ENCODE measurements at places on chromosomes 11 and 22.

DNA sequence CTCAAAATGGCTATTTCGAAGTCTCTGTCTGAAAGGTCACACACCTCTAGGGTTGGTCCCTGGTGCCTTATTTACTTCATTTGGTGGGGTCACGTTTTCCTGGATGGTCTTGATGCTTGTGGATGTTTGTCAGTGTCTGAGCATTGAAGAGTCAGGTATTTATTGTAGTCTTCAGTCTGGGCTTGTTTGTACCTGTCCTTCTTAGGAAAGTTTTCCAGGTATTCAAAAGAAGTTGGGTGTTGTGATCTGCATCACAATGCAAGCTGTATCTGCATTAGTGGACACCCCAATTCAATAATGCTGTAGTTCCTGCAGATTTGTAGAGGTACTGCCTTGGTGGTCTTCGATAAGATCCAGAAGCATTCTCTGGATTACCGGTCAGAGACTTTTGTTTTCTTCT, 63.5 kb upstream of the TP53AIP1 start:
- DNase-seq: no peak

DNA sequence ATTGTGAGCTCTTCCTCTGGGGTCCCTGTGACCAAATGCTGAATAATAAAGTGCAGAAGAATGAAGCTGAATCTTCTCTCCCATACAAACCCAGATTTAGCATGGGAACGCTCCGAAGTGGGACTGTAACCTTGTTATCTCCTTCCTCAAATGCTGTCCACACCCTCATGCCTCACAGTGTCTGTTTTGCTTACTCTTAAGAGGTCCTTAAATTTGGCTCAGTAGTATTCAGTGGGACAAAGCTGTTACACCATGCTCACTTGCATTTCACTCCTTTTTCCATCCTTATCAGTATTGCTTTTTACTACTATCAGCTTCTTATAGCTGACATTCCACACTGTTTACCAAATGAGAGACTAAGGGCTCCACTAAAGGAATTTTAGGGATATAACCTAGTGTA, 13.8 kb upstream of the AMOTL1 start:
- DNase-seq: no peak

DNA sequence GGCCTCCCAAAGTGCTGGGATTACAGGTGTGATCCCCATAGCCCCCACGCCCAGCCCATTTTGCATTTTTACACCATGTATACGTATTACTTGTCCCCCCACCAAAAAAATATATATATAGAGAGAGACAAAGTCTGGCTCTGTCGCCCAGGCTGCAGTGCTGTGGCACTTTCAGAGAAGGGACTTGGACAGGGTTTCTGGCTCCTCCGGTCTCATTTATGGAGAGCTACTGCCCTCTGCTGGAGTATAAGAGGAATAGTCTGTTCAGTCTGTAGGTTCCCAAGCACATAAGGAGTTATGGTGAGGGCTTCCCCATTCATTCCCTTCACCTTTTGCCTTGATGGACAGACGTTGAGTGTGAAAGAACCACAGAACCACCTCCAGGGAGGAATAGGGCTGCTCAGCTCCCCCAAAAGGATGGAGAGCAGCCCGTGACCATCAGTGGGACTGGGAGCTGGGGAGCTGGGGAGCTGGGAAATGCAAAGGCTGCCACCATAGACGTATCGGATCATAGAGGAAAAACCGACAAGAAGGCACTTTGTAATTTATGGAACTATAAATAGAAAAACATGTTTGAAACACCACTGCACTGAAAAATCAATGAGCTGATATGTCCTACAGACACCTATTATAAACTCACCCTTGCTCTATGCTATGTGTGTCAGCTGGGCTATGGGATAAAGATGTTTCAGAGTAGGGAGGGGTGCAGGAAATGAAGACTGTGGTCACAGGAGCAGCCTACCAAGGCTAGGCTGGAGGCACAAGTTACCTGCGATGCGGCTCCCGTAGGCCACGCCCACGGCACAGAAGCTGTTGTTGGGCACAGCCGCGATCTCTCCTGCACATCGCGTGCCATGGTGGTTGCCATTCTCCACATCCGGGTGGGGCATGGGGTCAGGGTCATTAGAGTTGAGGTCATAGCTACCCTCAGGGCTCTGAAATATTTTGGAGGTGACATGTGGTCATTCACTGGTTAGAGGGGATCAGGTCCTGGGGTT, 5.2 kb downstream of the PCSK7 start:
- peak; percentile 61 for DNase-seq

- peak; percentile 31 for DNase-seq
Measured at GRCh38 chr22:33274214-33275072, 216.3 kb upstream of the SYN3 start.

GRCh38 chr22:23058063-23058462, 12.3 kb upstream of the GNAZ start:
- no peak for DNase-seq

DNA sequence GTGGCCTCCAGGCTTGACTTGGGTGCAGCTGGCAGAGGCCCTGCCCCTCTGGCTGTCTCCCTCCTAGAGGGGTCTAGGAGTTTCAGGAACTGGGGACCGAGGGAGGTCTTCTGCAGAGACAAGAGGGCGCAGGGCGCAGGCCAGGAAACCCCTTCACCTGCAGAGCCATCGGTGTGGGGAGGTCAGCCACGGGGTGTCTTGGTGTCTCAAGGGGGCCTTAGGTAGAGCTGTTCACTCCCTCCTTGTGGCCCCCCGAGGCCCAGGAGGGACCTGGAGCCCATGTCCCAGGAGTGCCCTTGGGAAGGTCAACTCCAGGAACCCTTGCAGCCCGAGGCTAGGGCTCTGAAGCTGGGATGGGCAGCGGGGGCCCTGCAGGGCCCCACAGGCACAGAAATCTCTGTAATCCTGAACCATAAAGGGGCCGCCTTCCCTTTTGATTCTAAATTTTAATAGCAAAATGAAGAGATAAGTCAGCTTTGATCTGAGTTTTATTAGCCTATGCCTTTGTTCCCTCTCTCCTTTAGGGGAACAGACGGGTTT, 31.4 kb upstream of the TH start:
- no peak for DNase-seq
